A673 (cell line): ENCODE measurements at places on chromosomes 2 and 18.

DNA sequence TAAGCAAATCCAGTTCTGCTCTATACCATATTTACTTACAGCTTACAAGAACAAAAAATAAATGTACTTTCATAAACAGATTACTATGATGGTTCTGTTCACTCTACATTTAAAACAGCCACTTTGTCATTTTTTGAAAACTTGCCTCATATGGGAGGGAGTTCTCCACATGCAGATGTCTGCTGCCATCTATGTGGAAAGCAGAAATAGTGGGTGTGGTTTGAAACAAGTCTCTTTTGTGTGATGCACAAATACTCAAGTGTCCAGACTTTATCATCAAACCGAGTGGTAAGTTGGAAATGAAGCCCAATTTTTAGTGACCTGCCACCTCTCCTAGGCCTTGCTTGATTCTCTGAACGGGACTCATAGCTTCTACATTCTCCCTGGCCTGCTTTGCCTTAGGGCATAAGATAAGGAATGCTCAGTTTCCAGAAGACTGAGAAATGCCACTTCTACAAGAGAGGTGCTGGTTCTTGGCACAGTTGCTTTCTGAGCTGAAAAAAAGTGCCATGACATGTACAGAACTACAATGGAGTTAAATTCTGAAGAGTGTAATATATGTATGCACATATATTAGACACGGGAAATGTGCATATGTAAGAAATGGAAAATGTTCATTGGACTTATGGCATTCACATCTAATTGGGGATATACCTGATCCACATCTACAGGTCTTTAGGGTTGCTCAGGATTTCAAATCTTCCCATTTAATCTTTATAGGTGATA, 221.0 kb downstream of the SLC8A1 start:
- DNase-seq = no peak

DNA sequence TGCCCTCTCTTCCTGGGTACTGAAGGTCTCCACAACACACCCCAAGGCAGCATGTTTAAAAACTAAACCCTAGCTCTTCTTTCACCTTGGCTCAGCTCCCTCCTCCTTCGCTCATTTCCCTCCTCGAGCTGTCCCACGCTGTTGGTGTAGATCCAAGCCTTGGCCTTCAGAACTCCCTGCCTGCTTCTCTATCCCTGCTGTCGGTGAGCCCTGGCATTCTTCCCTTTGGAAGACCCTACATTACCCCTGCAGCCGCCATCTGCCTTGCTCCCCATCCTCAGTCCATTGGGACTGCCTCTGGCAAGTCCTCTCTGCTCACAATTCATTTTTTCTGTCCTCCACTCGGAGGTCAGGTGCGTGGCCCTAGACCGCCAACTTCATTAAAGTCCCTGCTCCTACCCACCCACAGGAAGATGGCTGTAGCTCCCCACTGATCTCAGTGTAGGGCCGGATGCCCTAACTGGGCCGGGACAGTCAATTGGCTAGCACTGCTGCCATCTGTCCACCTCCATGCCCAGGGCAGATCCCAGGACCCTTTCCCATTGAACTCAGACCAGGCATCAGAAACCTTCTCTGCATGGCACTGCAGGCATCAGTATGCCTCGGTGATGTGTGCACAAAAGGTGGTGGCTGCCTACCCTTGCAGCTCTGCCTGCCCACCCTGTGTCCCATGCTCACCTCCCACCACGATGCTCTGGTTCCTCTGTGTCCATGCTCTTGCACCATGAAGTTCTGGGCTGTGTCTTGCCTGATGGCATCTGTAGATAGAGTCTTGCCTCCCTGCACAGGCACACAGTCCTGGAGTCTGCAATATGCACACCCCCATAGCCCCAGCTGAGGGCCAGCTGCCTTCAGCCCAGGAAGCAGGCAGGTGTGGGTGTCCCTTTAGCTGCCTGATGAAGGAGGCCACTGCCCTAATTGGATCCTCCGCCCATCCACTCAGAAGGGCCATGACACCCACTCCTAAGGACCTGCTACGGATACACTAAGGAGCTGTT, 5.7 kb downstream of the AMER3 start:
- DNase-seq = no peak

GRCh38 chr2:144984038-144984437, 464.1 kb upstream of the ZEB2 start:
- DNase-seq = peak; percentile 29

DNA sequence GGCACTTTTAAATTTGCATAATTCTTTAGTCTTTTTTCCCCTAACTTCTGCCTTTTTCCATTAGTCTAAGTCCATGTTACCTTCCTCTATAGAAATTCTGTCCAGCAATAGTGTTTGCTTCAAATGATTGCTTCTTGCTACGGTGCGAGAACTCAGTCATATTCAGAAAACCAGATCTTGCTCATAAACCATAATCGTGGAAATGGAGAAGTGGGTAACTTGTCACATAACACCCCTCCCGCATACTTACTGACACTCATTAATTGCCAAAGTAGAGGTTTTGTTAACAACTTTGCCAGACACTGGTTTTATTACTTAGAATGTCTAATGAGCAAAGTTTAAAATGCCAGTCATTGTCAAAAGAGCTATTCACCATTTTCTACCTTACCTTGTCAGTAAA, 94.3 kb upstream of the TWSG1 start:
- DNase-seq = no peak

GRCh38 chr2:122019724-122020123, 264.3 kb downstream of the TSN start:
- no peak for DNase-seq

DNA sequence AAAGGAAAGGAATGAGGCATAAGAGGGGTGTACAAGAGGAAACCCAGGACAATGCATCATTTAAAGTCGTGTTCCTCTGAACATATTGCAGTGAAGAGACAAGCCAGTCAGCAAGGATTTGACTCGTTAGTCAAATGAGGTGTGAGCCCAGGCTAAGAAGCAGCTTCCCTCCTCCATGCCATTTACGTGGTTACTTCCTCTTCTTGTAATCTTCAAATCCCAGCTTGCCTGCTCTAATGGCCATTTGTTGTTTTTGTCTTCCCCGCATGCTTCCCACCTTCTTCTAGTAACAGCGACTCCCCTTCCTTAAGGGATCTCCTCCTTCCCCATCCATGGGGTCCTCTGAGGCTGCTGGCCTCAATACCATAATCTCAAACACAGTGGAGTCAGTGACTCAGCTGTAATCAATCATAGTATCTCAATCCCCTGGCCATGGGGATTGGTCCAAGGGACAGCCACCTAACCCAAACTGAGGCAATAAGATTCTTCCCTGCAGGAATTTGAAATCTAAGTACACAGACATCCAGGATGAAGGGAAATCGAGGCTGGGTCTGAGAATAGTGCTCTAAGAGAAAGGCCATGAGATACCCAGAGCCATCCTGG, 37.6 kb downstream of the SLC14A1 start:
- DNase-seq = no peak
